ENCODE measurements at places on chromosomes 5 and 9. TPM values are rescaled to one million over a fixed set of nuclear protein-coding genes. Genes with fewer than 3 reads are reported as not detected.

- no peak for DNase-seq
- H3K4me3 ChIP-seq, result no peak overlapping the region
- H3K27me3 ChIP-seq, result no peaks in the 10 kb centered on the region
- H3K36me3 ChIP-seq, result peaks cover 18% of the 10 kb centered on the region
- no peak overlapping the region for H3K27ac ChIP-seq
Observed at GRCh38 chr9:77975036-77975435, 56.6 kb downstream of the GNAQ start.

- H3K27me3 ChIP-seq, result no peaks in the 10 kb centered on the region
- H3K4me3 ChIP-seq, result no peak overlapping the region
- H3K36me3 ChIP-seq, result peaks cover 8% of the 10 kb centered on the region
Observed at GRCh38 chr5:126613941-126614592, 13.3 kb downstream of the PHAX start.

GRCh38 chr9:31023847-31024246 is 1360.6 kb upstream of the ACO1 start:
- no peaks in the 10 kb centered on the region for H3K36me3 ChIP-seq
- H3K27me3 ChIP-seq, result no peaks in the 10 kb centered on the region
- no peak overlapping the region for H3K4me3 ChIP-seq
- no peak overlapping the region for H3K27ac ChIP-seq
- peaks cover 6% of the 10 kb centered on the region for H3K4me1 ChIP-seq

Gene COL23A1
- 34.0 TPM for total RNA-seq

Gene WDR31
- 3.5 TPM for total RNA-seq

Gene PLPP7
- total RNA-seq, result 5.8 TPM

Gene PCDHA6
- 12.1 TPM for total RNA-seq

DNA sequence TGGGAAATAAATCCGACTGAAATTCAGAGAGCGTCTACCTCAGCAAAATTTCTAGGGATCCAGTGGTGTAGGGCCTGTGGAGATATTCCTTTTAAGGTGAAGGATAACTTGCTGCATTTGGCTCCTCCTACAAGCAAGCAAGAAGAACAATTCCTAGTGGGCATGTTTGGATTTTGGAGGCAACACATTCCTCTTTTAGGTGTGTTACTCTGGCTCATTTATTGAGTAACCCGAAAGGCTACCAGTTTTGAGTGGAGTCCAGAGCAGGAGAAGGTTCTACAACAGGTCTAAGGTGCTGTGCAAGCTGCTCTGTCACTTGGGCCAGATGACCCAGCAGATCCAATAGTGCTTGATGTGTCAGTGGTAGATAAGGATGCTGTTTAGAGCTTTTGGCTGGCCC is 862.4 kb upstream of the CDH9 start:
- no peaks in the 10 kb centered on the region for H3K36me3 ChIP-seq
- H3K4me1 ChIP-seq, result no peaks in the 10 kb centered on the region
- DNase-seq, result no peak
- no peak overlapping the region for H3K4me3 ChIP-seq

GRCh38 chr9:19162956-19163355 is 35.7 kb upstream of the PLIN2 start:
- H3K4me3 ChIP-seq, result no peak overlapping the region
- no peaks in the 10 kb centered on the region for H3K36me3 ChIP-seq
- no peak for DNase-seq
- H3K4me1 ChIP-seq, result peaks cover 4% of the 10 kb centered on the region

DNA sequence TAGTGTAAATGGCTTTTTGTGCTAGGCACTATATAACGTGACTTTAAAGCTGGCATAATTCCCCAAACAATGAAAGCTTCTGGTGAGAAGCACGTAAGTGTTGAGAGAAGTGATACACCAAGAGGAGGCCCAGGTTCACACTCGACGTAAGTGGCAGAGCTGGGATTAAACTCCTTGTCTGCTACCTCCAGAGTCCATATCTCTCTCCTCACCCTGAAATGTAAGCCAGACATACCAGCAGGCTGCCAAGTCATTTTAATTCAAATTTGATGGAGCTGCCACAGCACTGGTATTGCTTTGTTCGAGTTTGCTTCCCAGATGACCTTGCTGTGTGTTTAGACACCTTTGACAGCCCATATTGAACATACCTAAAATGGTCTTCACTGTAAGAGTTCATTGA is 319.7 kb downstream of the GLIS3 start:
- H3K27ac ChIP-seq, result no peak overlapping the region
- H3K36me3 ChIP-seq, result peaks cover 3% of the 10 kb centered on the region
- H3K4me3 ChIP-seq, result no peak overlapping the region
- DNase-seq, result no peak

GRCh38 chr9:84136119-84136868 is 155.7 kb downstream of the RMI1 start:
- no peak for DNase-seq
- H3K27ac ChIP-seq, result no peak overlapping the region
- no peaks in the 10 kb centered on the region for H3K36me3 ChIP-seq
- H3K4me1 ChIP-seq, result peaks cover 23% of the 10 kb centered on the region

DNA sequence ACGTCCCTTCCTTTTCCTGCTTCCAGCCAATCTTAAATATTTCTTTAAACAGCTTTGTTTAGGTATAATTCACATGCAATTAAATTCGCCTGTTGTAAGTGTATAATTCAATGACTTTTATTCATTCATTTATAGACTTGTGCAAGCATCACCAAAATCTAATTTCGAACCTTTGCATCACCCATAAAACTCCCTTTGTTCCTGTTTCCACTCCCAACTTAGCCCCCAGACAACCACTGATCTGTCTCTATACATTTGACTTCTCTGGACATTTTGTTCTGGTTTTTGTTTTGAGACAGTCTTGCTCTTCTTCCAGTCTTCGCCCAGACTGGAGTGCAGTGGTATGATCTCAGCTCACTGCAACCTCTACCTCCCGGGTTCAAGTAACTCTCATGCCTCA is 71.5 kb downstream of the NR6A1 start:
- H3K4me1 ChIP-seq, result peaks cover 38% of the 10 kb centered on the region
- H3K27ac ChIP-seq, result no peak overlapping the region
- no peaks in the 10 kb centered on the region for H3K27me3 ChIP-seq
- H3K4me3 ChIP-seq, result no peak overlapping the region

DNA sequence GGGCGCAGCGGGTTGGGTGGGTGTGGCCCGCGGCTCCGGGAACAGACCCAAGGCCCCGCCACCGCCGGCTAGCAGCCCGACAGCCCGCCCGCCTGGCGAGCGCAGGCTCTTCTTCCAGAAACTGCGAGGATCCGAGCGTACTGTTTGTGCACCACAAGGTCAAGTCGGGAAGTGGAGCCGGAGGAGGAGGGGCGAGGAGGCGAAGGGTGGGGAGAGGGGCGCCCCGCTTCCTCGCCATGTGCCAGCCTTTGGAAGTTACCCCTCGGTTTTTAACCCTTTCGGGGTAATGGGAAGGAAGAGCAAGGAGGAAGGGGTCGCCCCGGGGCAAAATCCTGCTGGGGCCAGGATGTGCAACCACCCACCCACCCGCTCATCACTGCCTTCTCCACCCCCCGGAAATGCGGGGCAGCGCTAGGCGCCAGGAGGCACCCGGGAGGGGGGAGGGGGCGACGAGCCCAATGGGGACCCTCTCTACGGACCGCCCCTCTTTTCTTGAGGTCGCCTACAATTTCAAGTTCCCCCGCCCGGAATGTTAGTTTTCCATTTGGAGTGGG is 1.1 kb upstream of the JADE2 start:
- peaks cover 22% of the 10 kb centered on the region for H3K4me1 ChIP-seq
- peak overlapping the region; percentile 93 for H3K4me3 ChIP-seq
- peaks cover 62% of the 10 kb centered on the region for H3K27me3 ChIP-seq

GRCh38 chr5:137071931-137072330 is 427.2 kb downstream of the SPOCK1 start:
- H3K27ac ChIP-seq, result no peak overlapping the region
- H3K4me3 ChIP-seq, result no peak overlapping the region
- no peaks in the 10 kb centered on the region for H3K4me1 ChIP-seq
- H3K27me3 ChIP-seq, result no peaks in the 10 kb centered on the region
- H3K36me3 ChIP-seq, result no peaks in the 10 kb centered on the region

- peaks cover 3% of the 10 kb centered on the region for H3K4me1 ChIP-seq
- DNase-seq, result no peak
- no peaks in the 10 kb centered on the region for H3K27me3 ChIP-seq
- H3K36me3 ChIP-seq, result no peaks in the 10 kb centered on the region
Observed at GRCh38 chr5:160475864-160476438, 54.3 kb downstream of the PTTG1 start.

Gene ADAMTSL2
- total RNA-seq, result 0.16 TPM

GRCh38 chr9:114244570-114244969 is 78.3 kb upstream of the ORM1 start:
- DNase-seq, result no peak
- H3K27ac ChIP-seq, result no peak overlapping the region
- H3K4me3 ChIP-seq, result no peak overlapping the region
- H3K36me3 ChIP-seq, result no peaks in the 10 kb centered on the region
- H3K4me1 ChIP-seq, result peaks cover 18% of the 10 kb centered on the region

- H3K27ac ChIP-seq, result no peak overlapping the region
- DNase-seq, result no peak
- H3K4me3 ChIP-seq, result no peak overlapping the region
- H3K27me3 ChIP-seq, result peaks cover 2% of the 10 kb centered on the region
Observed at GRCh38 chr5:130923543-130924124, 241.4 kb downstream of the HINT1 start.

Gene SLC6A19
- not detected for total RNA-seq

DNA sequence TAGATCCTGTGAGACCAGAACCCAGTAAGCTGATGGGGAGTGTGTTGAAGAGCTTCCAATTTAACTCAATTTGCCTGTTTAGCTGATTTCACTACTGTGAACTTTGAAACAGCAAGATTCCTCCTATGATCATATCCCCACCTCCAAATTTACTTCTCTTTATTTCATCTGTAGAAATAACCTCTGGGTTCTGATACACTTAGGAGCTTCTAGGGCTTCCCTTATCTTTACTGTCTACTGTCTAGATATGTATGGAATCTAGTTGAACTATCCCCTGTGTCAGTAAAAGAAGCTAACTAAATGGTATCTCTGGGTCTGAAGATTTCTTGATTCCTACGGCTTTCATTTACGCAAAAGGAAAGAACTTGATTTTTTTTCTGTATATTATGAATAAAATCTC is 116.8 kb downstream of the GCNT1 start:
- peaks cover 5% of the 10 kb centered on the region for H3K4me1 ChIP-seq
- no peaks in the 10 kb centered on the region for H3K36me3 ChIP-seq
- no peaks in the 10 kb centered on the region for H3K27me3 ChIP-seq
- no peak for DNase-seq

DNA sequence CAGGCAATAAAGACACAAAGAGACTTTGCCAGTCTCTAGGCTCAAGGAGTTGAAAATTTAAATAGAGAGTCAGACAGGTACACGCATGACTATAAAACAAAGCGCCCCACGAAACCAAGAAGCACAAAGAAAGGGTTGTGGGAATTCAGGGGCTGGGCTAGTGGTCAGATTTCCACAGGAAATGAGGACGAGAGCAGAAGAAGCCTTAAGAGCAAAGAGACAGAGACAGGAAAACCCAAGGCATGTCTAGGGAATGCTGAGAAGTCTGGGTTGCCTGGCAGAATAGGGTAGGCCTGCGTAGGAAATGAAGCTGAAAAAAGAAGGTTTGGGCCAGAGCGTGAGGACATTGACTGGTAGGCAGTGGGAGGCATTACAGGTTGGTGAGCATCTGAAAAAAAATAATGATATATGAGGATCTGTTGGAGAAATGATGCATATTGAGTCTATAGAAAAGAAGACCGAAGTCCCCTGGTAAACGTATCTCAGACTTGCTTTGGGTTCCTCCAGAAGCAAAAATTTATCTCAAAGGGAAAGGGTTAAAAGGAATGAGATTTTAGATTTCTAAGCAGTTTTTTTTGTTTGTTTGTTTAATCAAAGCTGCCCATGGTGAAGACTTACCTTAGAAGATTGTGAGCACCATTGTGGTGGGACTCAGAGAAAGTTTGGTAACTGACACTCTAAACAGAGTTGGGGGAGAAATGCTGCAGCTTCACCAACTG is 51.8 kb downstream of the SLC1A3 start:
- H3K4me1 ChIP-seq, result peaks cover 22% of the 10 kb centered on the region
- no peak overlapping the region for H3K4me3 ChIP-seq
- H3K27ac ChIP-seq, result no peak overlapping the region
- peaks cover 4% of the 10 kb centered on the region for H3K36me3 ChIP-seq
- H3K27me3 ChIP-seq, result no peaks in the 10 kb centered on the region

DNA sequence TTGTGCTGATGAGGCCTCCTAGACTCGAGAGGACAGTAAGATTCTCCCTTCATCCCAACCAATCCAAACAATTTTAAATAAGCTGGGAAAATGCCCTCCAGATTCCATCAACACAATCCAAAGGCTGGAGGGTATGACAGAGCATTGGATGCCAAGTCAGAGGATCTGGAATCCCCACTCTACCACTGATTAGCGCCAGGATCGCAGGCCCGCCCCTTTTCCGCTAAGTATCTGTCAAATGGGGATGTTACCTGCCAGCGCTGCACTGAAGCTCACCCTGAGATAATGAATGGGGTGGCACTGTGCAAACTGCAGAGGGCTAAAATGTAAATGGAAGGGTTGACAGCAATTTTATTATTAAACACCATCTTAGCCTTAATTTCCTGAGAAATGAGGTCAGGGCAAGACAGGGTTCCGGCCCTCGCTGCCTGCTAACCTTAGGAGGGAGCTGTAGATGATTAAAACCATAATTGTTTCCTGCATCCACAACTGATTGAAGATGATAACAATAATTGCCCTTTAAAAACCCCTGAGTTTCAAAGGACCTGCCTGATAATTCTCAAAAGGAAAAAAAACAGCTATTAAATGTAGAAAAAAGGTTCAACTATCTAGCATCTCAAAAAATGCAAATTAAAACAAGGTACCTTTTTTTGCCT is 31.6 kb upstream of the GABBR2 start:
- no peak overlapping the region for H3K27ac ChIP-seq
- DNase-seq, result no peak
- H3K4me1 ChIP-seq, result no peaks in the 10 kb centered on the region
- H3K36me3 ChIP-seq, result peaks cover 28% of the 10 kb centered on the region
- no peaks in the 10 kb centered on the region for H3K27me3 ChIP-seq
- no peak overlapping the region for H3K4me3 ChIP-seq

GRCh38 chr5:54719384-54720283 is 202.1 kb downstream of the SNX18 start:
- peaks cover 16% of the 10 kb centered on the region for H3K4me1 ChIP-seq
- no peak overlapping the region for H3K4me3 ChIP-seq
- H3K27me3 ChIP-seq, result no peaks in the 10 kb centered on the region

Gene SETX
- 43.8 TPM for total RNA-seq

- H3K27me3 ChIP-seq, result no peaks in the 10 kb centered on the region
- H3K4me3 ChIP-seq, result no peak overlapping the region
- no peak for DNase-seq
- H3K36me3 ChIP-seq, result peaks cover 6% of the 10 kb centered on the region
- no peaks in the 10 kb centered on the region for H3K4me1 ChIP-seq
Observed at GRCh38 chr9:127087411-127087810, 35.0 kb downstream of the ANGPTL2 start.

Gene SPATA31C2
- 1.5 TPM for total RNA-seq

- DNase-seq, result no peak
- H3K36me3 ChIP-seq, result no peaks in the 10 kb centered on the region
- no peak overlapping the region for H3K27ac ChIP-seq
- no peaks in the 10 kb centered on the region for H3K27me3 ChIP-seq
- H3K4me1 ChIP-seq, result peaks cover 12% of the 10 kb centered on the region
Observed at GRCh38 chr9:135224921-135225541, 137.6 kb downstream of the OLFM1 start.

Measured in neural crest cell (in vitro differentiated cells).